Posterior cingulate gyrus (tissue), 11 donors: ENCODE measurements at places on chromosomes 11 and 22.

GRCh38 chr22:44685384-44686056, 16.5 kb upstream of the PRR5 start:
- no peak for DNase-seq

GRCh38 chr11:122267602-122268001, 151.6 kb upstream of the BLID start:
- DNase-seq = no peak

DNA sequence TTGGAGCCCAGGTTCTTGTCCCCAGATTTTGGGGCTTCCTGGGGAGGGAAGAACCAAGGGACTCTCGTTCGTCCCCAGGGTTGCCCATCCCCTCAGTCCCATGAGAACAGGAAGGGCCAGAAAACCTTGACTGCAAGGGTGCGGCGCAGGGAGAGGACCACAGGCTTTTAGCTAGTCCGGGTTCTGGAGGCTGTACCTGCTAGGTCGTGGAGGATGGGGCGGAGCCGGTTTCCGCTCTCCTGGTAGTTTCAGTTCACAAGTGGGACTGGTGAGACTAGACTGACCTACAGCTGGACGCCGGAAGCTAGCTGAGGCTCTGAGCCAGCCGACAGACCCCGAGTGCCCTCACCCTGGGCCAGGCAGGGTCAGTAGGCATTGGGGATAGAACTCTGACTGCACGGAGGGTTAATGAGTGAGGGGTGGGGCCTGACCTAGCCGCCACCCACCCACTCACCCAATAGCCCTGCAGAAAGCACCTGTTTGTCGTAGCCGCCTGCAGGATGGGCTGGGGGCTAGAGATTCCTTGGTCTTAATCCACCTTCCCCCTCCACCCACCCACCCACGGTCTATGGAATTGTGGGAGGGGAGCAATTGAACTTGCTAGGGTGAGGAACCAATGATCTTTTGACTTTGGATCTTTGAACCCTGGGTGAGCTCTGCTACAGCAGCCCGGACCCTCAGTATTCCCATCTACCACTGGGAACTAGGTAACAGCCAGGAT, 1.5 kb downstream of the MAFF start:
- no peak for DNase-seq

- peak; percentile 75 for DNase-seq
Measured at GRCh38 chr11:116648247-116649174, 124.3 kb downstream of the BUD13 start.

DNA sequence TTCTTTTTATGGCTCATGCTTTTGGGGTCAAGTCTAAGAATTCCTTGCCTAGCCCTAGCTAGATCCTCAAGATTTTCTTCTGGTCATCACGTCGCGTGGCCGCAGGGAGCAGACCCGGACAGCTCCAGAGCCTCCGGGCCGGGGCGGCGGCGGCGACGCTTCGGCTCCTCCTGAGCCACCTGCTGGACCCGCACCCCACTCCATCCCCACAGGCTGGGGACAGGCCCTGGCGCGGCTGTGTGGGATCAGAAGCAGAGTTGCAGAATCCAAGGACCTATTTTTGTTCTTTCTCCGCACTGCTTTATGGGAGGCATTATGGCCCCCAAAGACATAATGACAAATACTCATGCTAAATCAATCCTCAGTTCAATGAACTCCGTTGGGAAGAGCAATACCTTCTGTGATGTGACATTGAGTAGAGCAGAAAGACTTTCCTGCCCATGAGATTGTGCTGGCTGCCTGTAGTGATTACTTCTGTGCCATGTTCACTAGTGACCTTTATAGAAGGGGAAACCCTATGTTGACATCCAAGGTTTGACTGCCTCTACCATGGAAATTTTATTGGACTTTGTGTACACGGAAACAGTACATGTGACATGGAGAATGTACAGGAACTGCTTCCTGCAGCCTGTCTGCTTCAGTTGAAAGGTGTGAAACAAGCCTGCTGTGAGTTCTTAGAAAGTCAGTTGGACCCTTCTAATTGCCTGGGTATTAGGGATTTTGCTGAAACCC, 12.4 kb upstream of the SCARF2 start:
- no peak for DNase-seq

- DNase-seq = no peak
Measured at GRCh38 chr11:110793556-110793955, 81.3 kb upstream of the ARHGAP20 start.

- no peak for DNase-seq
Measured at GRCh38 chr11:69442807-69443137, 38.7 kb upstream of the LINC01488 start.

DNA sequence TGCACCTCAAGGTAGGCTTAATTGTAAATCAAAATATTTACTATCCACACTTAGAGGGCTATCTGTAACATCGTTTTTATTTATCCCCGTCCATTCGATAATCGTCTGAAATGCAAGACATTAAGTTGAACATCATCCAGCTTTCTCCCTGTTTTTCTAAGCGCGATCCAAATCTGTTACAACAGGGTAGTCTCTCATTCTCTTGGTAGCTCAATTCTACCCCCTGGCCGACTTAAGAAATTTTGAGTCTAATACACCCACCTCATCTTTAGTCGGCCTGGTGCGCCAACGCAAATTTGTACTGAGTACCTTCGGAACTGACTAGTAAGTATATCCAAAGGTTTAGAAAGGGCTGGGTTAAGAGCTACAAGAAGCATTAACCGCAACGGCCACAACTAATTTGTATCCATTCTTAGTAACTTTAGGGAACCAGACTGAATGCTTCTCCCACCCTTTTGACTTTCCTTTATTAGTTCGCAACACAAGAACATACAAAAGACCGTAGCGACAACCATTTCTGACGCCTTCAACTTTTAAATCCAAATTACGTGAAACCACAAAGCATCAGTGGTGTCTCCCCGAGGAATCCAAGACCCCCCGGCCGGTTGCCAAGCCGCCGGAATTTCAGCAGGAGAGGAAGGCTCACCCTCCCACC, 1.0 kb upstream of the ZNF143 start:
- DNase-seq = no peak

DNA sequence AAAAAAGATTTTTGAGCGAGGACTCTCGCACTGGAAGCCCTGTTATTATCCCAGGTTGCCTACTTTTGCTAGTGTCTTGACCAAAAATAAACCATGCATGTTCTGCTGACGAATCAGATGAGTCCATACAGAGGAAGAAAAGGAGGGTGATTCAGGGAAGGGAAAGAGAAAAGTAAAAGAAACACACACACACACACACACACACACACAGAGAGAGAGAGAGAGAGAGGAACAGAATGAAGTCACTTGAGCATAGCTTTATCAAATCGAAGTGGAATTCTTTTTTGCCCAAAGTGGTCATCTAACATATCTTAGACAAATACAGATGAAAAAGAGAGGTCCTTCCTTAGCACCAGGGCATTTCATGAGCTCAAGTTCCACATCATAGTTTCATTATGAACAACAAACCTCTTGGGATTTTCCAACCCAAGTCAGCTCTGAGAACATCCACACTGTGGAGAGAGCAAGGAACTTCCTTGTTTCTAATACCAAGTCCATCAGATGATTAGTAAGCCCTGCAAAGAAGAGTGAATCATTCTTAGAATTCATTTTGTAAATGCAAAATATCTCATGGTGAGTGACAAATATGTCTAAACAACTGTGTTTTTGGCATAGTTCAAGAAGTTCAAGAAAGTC, 7.7 kb upstream of the MMP12 start:
- no peak for DNase-seq
